ENCODE measurements at places on chromosomes 16 and 17. TPM values are rescaled to one million over a fixed set of nuclear protein-coding genes. Genes with fewer than 3 reads are reported as not detected.

CES5A gene
- total RNA-seq, result not detected

CACNG1 gene
- not detected for total RNA-seq

PIRT gene
- total RNA-seq, result not detected

IGF2BP1 gene
- 360 TPM for total RNA-seq

TLCD3A gene
- 25.2 TPM for total RNA-seq

OR1E2 gene
- total RNA-seq, result not detected

PHOSPHO1 gene
- 1.3 TPM for total RNA-seq

LAT gene
- 3.0 TPM for total RNA-seq

RPH3AL gene
- total RNA-seq, result 14.0 TPM

MYL4 gene
- total RNA-seq, result 17.0 TPM

TEKT5 gene
- 0.31 TPM for total RNA-seq
